ENCODE measurements at places on chromosomes 12 and 14.

- no peak for DNase-seq
These were observed 99.9 kb downstream of the KICS2 start for GRCh38 chr12:64122154-64122553.

DNA sequence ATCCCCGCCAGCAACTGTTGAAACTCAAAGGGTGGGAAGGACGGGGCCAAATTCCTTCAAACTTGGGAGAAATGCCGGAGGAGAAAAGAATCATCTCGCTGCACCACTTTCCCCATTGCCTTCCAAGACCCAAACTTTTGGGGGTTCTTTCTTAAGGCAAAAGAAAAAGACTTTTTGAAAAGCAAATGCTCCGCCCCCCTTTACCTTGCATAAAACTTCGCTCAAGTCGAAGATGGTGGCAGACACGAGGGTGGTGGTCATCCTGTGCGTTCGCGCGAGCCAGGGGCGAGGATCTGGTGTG, 239 bp downstream of the ZFP36L1 start:
- no peak for DNase-seq

DNA sequence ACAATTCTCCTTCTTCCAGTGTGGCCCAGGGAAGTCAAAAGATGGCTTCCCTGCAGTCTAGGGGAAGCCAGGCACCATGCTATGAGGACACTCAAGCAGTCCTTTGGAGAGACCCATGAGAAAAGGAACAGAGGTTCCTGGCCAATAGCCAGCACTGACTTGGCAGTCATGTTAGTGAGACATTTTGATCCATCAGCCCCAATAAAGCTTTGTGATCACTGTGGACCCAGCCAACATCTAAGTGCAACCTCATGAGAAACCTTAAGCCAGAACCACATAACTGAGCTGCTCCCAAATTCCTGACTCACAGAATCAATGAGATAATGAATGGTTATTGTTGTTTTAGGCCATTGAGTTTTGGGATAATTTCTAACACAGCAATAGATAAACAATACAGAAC, 51.0 kb upstream of the NAP1L1 start:
- no peak for DNase-seq

DNA sequence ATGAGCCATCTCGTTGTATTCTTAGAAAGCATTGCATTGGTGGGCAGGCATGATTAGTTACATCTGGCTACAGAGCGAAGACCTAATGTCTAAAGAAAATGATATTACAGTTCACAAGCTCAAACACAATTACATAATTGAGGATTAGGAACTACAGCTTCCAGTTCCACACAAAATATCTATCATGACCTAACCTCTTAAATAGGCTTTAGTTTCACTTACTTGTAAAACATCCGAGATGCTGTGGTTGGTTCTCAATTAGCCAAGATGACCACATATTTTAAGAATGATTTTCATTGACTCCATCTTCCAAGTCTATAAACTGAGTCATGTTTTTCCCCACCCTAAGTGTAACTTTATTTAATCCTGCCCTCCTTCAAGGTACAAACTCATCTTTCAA, 69.5 kb downstream of the LRIG3 start:
- no peak for DNase-seq

- no peak for DNase-seq
These were observed 454.3 kb upstream of the LMO3 start for GRCh38 chr12:17060260-17060659.

GRCh38 chr12:110733089-110733715, 9.5 kb downstream of the PPP1CC start:
- no peak for DNase-seq

DNA sequence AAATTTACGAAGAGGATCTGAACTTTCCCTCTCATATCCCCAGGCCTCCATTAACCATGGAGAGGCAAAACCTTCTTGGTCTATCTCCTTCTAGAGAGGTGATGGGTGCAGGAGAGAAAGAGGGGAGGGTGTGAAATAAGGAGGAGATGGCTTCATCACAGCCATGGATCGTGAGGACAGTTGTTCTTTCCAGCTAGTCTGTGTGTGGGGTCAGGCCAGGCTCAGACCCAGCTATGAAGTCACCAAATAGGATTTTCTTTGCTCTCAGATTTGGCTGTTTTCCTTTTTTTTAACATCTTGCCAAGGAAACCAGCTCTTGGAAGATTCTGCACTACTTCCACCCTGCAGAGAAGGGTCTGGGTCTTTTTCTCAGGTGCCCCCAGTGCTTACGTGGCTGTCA, 64.9 kb upstream of the FAM181A start:
- DNase-seq, result no peak

Data from RKO (cell line).